ENCODE measurements at places on chromosomes 5 and 9. TPM values are rescaled to one million over a fixed set of nuclear protein-coding genes. Genes with fewer than 3 reads are reported as not detected.

The CCL28 gene
- 10.0 TPM for total RNA-seq

The HSDL2 gene
- total RNA-seq: 19.3 TPM

The GPR151 gene
- total RNA-seq: not detected

The PAX5 gene
- total RNA-seq: 0.14 TPM

Measured in activated CD8-positive, alpha-beta memory T cell treated with anti-CD3 and anti-CD28 coated beads, Interleukin-2, amount 10 ng/mL, durations not matched to agents 7 days and 5 days (primary cell).